NCI-H2171 treated with DMSO at 0.1 percent for 48 hours (cell line): ENCODE measurements at places on chromosomes 5 and 9.

GRCh38 chr5:116572350-116573278 is 2.0 kb downstream of the SEMA6A start:
- DNase-seq: peak; percentile 72

DNA sequence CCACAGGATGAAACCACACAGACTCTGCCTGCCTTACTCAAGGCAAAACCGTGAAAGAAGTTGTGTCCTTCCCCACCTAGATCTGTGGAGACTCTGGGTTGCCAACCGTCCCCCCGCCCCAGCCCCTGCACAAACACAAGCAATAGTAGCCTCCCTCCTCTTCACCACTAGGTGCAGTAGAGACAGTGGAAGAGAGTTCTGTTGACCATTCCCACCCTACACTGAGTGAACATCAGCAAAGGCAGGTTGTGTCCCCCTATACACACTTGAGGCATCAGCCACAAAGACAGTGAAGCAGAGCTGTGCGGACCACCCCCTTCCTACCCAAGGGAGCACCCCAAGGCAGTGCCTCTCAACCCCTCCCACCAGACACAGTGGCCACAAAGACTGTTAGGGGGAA is 223.7 kb upstream of the NFIL3 start:
- DNase-seq: no peak

- DNase-seq: peak; percentile 88
Measured at GRCh38 chr5:11588803-11589202, 315.4 kb downstream of the CTNND2 start.

GRCh38 chr5:67728326-67728890 is 487.1 kb upstream of the PIK3R1 start:
- no peak for DNase-seq
